ENCODE measurements at places on chromosomes 1 and 21. TPM values are rescaled to one million over a fixed set of nuclear protein-coding genes. Genes with fewer than 3 reads are reported as not detected.

ORC1 gene
- 42.2 TPM for total RNA-seq

CHRNB2 gene
- not detected for total RNA-seq

PALMD gene
- total RNA-seq, result not detected

VHLL gene
- total RNA-seq, result not detected

FAM163A gene
- total RNA-seq, result not detected

FAM167B gene
- 0.80 TPM for total RNA-seq

KLHL21 gene
- total RNA-seq, result 23.9 TPM

- peaks cover 1% of the 10 kb centered on the region for H3K4me1 ChIP-seq
- no peak overlapping the region for H3K27ac ChIP-seq
- no peaks in the 10 kb centered on the region for H3K36me3 ChIP-seq
Measured at GRCh38 chr1:41390573-41390972, 29.3 kb downstream of the FOXO6 start.

DNA sequence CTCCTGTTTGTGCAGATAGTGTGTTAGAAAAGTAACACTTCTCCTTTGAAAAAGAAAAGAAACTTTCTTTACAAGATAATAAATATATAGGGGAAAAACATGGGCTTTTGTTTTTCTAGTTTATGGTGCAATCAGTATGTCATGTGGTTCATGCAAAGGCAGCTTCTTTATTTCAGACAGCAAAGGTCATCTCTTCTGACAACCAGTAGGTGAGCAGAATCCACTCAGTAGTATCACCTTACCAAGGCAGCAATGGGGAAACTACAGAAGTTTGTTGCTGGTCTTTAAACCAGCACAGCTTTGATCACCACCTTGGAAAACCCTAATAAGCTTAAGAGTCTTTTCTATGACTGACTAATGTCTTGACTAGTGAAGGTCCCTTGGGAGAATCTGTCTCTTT, 13.0 kb upstream of the SAMSN1 start:
- H3K27ac ChIP-seq, result no peak overlapping the region
- DNase-seq, result no peak
- no peak overlapping the region for H3K4me3 ChIP-seq

GRCh38 chr1:39569034-39569433, 7.6 kb downstream of the PABPC4 start:
- DNase-seq, result no peak
- no peak overlapping the region for H3K27ac ChIP-seq
- peaks cover 30% of the 10 kb centered on the region for H3K4me1 ChIP-seq
- peaks cover 78% of the 10 kb centered on the region for H3K36me3 ChIP-seq
- H3K4me3 ChIP-seq, result no peak overlapping the region

DNA sequence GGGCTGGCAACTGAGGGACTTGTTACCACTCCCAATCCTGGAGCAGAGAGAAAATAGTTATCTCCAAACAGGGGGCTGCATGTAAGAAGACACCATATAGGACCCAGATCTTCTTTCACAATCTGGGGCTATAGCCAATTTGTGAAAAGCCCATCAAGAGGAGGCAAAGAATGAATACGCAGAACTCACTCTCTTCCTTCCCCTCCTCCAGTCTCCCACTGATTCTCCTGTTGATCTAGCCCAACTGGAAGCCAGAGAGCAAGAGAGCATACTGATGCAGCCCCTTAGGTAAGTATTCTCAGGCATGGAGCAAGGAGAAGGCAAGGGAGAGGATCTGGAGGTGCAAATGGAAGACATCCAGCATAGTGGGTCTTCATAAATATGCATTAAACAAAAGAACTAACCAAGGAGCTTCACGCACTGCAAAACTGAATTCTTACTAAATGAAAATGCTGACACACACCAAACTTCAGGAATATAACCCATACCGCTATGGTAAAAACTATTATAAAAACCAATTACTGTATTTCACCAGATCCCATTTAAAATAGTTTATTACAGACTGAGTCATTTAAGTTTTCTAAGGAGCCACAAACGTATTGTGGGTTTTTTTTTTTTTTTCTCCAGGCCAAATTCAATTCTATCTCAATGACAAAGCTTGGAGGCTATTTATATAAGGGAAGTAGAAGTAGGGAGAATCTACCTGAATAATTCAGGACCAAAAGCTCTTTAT, 15.5 kb upstream of the HMGB4 start:
- H3K4me1 ChIP-seq, result no peaks in the 10 kb centered on the region
- no peak overlapping the region for H3K4me3 ChIP-seq
- H3K27me3 ChIP-seq, result peaks cover 10% of the 10 kb centered on the region
- no peak overlapping the region for H3K27ac ChIP-seq

- H3K36me3 ChIP-seq, result no peaks in the 10 kb centered on the region
- H3K27me3 ChIP-seq, result peaks cover 39% of the 10 kb centered on the region
- H3K4me1 ChIP-seq, result peaks cover 20% of the 10 kb centered on the region
- no peak overlapping the region for H3K4me3 ChIP-seq
Measured at GRCh38 chr1:166882893-166883292, 6.8 kb upstream of the TADA1 start.

DNA sequence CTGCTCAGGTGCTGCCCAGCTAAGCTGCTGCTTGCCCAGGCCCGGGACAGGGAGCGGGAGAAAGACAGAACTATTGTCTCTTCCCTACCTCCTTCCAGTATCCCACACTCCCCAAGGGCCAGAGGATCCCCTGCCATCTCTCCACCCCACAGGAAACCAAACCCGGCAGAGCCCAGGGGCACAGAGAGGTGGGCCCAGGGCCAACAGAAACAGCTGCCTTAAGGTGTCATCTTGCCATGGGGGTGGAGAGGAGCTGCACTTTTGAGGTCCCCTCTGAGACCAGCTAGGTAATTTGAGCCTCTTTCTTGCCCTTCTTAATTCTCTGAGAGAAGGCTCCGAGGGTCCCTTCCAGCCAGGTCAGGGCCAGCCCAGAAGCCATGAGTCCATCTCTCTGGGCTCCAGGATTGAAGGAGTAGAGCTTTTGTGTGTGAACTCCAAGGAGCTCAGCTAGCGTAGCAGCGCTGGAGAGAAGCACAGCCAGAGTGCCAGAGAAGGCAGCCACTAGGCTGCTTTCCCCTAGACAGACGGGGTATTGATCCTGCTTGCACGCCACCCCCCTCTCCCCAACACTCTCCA, 9.7 kb upstream of the GPR61 start:
- H3K27ac ChIP-seq, result no peak overlapping the region
- no peak for DNase-seq
- no peak overlapping the region for H3K4me3 ChIP-seq

GRCh38 chr1:22229379-22229778, 86.5 kb upstream of the WNT4 start:
- DNase-seq, result no peak
- H3K27ac ChIP-seq, result no peak overlapping the region
- no peak overlapping the region for H3K4me3 ChIP-seq
- H3K4me1 ChIP-seq, result no peaks in the 10 kb centered on the region

GRCh38 chr1:6094801-6095505, 49.3 kb downstream of the KCNAB2 start:
- H3K27me3 ChIP-seq, result no peaks in the 10 kb centered on the region
- no peak overlapping the region for H3K27ac ChIP-seq
- peaks cover 29% of the 10 kb centered on the region for H3K36me3 ChIP-seq
- no peak overlapping the region for H3K4me3 ChIP-seq
- DNase-seq, result no peak

GRCh38 chr1:11648732-11649158, 5.5 kb downstream of the FBXO2 start:
- no peak overlapping the region for H3K4me3 ChIP-seq
- peaks cover 24% of the 10 kb centered on the region for H3K4me1 ChIP-seq
- H3K27ac ChIP-seq, result no peak overlapping the region
- no peaks in the 10 kb centered on the region for H3K36me3 ChIP-seq
- peak; percentile 54 for DNase-seq

DNA sequence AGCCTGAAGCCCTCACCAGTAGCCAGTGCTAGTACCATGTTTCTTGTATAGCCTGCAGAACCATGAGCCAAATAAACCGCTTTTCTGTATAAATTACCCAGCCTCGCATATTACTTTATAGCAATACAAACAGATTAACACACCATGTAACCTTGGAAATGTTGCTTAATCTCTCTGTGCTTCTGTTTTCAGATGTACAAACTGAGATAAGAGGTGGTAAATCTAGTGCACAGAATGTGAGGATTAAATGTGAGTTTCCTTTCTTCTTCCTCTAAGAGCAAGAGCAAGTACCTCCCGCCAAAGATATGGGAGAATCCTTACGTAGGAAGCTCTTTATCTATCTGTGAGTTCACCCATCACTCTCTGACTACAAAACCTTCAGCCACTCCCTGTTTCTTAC, 128.4 kb downstream of the HIVEP3 start:
- DNase-seq, result no peak
- peaks cover 13% of the 10 kb centered on the region for H3K36me3 ChIP-seq
- peaks cover 50% of the 10 kb centered on the region for H3K4me1 ChIP-seq
- no peak overlapping the region for H3K4me3 ChIP-seq

GRCh38 chr1:38026592-38027200, 14.2 kb downstream of the UTP11 start:
- H3K36me3 ChIP-seq, result peaks cover 20% of the 10 kb centered on the region
- peak; percentile 66 for DNase-seq
- peak overlapping the region; percentile 16 for H3K27ac ChIP-seq
- H3K4me3 ChIP-seq, result no peak overlapping the region

DNA sequence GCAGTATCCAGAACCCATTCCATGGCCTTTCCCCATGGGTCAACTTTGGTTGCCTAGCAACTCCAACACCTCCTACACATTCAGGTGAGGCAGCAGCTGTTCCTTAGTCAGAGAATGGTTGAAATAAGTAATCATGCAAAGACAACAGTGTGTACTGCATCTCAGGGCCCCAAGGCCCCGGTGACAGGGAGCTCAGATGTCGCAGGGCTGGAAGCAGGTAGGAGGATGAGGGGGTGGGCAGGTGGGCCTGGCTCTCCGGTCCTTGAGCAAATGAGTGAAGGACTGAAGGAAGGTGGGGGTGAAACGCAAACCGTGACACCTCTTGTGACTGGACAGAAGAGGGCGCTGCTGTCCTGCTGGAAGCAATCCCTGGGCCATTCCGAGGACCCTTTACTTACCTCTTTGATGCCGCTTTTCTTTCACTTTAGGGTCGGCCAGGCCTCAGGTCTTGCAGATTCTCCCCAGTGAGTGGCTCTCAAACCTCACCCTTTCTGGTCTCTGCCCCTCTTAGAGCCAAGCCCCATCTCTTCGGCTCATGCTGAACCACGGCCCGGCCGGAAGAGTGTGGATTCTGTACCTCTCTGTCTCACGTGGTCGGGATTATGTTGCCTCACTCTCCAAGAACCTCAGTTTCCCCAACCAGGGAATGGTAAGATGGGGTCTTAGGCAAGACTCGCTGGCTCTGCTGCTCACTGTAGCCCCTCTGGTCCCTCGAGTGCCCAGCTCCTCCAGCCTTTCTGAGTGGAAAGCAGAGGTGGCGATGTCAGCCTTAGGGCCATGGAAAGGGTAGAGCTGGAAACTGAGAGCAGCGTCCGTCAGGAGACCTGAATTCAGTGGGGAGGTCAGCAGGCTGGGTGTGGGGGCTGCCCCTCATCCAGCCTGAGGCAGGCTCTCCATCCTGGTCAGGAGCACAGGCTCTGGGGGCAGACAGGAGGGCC, 5.6 kb upstream of the KCNA10 start:
- H3K27me3 ChIP-seq, result peaks cover 52% of the 10 kb centered on the region
- no peaks in the 10 kb centered on the region for H3K4me1 ChIP-seq
- H3K27ac ChIP-seq, result no peak overlapping the region
- peak overlapping the region; percentile 30 for H3K4me3 ChIP-seq

- H3K4me1 ChIP-seq, result peaks cover 13% of the 10 kb centered on the region
- H3K36me3 ChIP-seq, result no peaks in the 10 kb centered on the region
- H3K27me3 ChIP-seq, result peaks cover 56% of the 10 kb centered on the region
- DNase-seq, result peak; percentile 90
- peak overlapping the region; percentile 67 for H3K27ac ChIP-seq
Measured at GRCh38 chr1:167043752-167044488, 46.3 kb downstream of the GPA33 start.

GRCh38 chr1:27383039-27383605, at the start of gene CD164L2:
Gene CD164L2, minus strand, starts transcription at chr1:27383333. Its CDS starts 94 bp downstream, at chr1:27383239.
- DNase-seq, result no peak
- H3K4me1 ChIP-seq, result no peaks in the 10 kb centered on the region
- H3K4me3 ChIP-seq, result no peak within 1 kb of the TSS

GRCh38 chr1:47507881-47508701, 70.2 kb downstream of the FOXD2 start:
- DNase-seq, result no peak
- no peak overlapping the region for H3K4me3 ChIP-seq
- H3K27ac ChIP-seq, result no peak overlapping the region
- H3K36me3 ChIP-seq, result peaks cover 2% of the 10 kb centered on the region
- H3K27me3 ChIP-seq, result peaks cover 72% of the 10 kb centered on the region

DNA sequence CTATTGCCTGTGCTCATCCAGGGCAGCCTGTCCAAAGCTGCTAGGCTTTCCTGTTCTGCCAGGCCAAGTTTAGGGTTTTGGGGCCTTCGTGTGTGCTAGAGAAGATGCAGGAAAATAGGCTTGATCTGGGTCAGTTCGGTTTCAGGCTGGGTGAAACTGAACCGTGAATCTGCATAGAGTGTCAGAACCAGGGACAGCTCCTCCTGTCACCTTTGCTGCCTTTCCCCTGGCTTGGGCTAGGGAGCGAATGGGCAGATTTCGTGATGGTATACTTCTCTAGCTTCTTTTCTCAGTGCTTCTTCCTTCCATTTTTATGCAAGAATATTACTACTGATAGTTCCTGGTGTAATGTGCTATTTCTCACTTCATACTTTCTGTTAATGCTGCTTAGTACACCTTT, 6.0 kb upstream of the AGO1 start:
- no peaks in the 10 kb centered on the region for H3K36me3 ChIP-seq
- peaks cover 9% of the 10 kb centered on the region for H3K4me1 ChIP-seq
- DNase-seq, result no peak
- H3K27me3 ChIP-seq, result no peaks in the 10 kb centered on the region
- H3K27ac ChIP-seq, result no peak overlapping the region

GRCh38 chr1:212671342-212672031, 28.2 kb downstream of the BATF3 start:
- H3K4me3 ChIP-seq, result no peak overlapping the region
- DNase-seq, result no peak
- peaks cover 43% of the 10 kb centered on the region for H3K4me1 ChIP-seq
- H3K36me3 ChIP-seq, result no peaks in the 10 kb centered on the region
- H3K27me3 ChIP-seq, result no peaks in the 10 kb centered on the region
- no peak overlapping the region for H3K27ac ChIP-seq

DNA sequence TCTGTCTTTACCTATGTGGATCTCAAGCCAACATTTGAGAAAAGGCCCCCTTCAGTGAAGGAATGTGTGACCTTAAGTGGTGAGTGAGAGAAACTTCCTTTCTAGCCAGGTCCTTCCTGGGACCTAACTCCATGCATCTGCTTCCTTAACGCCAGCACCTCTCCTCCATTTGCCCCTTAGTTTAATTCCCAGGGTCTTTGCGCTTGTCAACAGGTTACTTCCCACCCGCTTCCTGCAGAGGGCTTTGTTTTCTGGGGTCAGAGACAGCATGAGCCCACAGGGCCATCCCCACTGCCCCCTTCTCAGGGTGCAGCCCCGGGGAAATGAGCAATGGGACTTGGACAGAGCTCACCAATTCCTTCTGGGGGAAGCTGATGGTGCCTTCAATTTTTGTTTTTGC, 54.8 kb downstream of the EVA1C start:
- DNase-seq, result no peak
- no peaks in the 10 kb centered on the region for H3K4me1 ChIP-seq
- no peak overlapping the region for H3K4me3 ChIP-seq
- H3K27me3 ChIP-seq, result no peaks in the 10 kb centered on the region

Measured in activated CD8-positive, alpha-beta memory T cell treated with anti-CD3 and anti-CD28 coated beads, Interleukin-2, amount 10 ng/mL, durations not matched to agents 7 days and 5 days (primary cell).